ENCODE measurements at places on chromosomes 3 and 15.

- H3K4me3 ChIP-seq = no peak overlapping the region
- no peak overlapping the region for H3K27ac ChIP-seq
- H3K4me1 ChIP-seq = no peaks in the 10 kb centered on the region
- DNase-seq = no peak
- peaks cover 51% of the 10 kb centered on the region for H3K27me3 ChIP-seq
These were observed 81.9 kb downstream of the CHL1 start for GRCh38 chr3:278300-279064.

DNA sequence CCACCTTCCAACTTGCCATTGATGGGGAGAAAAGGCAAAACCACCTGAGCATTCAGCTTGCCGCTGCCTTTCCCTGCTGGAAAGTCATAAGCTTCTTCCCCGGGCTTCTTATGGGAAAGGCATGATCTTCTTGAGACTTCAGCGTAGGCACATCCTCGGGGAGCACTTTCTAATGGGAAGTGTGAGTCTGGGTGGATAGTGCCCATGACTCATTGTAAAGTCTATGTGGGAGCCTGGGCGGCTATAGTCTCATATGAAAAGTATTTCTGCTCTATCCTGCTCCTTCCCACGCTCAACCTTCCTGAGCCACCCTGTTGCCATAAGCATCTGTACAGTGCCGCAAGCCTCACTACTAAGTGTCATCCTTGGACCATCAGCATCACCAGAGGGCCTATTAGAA lies 309.9 kb upstream of the THBS1 start:
- H3K4me1 ChIP-seq = peaks cover 13% of the 10 kb centered on the region
- no peak overlapping the region for H3K27ac ChIP-seq
- no peaks in the 10 kb centered on the region for H3K36me3 ChIP-seq
- H3K27me3 ChIP-seq = no peaks in the 10 kb centered on the region
- no peak overlapping the region for H3K4me3 ChIP-seq

GRCh38 chr15:29139540-29140459 lies 129.8 kb downstream of the NSMCE3 start:
- H3K27me3 ChIP-seq = peaks cover 23% of the 10 kb centered on the region
- peak overlapping the region; percentile 57 for H3K4me3 ChIP-seq
- peaks cover 12% of the 10 kb centered on the region for H3K4me1 ChIP-seq
- no peaks in the 10 kb centered on the region for H3K36me3 ChIP-seq

DNA sequence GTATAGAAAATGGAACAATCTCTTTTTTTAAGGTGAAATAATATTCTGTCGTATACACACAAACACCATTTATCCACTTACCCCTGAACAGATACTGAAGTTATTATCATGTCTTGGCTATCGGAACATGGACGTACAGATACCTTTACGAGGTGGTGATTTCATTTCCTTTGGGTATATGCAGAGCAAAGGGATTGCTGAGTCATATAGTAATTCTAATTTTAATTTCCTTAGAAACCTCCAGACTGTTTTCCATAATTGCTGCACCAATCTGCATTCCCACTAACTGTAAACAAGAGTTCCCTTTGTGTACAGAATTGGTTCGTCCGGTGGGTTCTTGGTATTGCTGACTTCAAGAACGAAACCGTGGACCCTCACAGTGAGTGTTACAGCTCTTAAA lies 179.4 kb downstream of the SHOX2 start:
- H3K27ac ChIP-seq = no peak overlapping the region
- H3K36me3 ChIP-seq = no peaks in the 10 kb centered on the region
- DNase-seq = no peak

- H3K4me1 ChIP-seq = peaks cover 22% of the 10 kb centered on the region
- H3K4me3 ChIP-seq = no peak overlapping the region
- H3K36me3 ChIP-seq = no peaks in the 10 kb centered on the region
These were observed 519.6 kb downstream of the NTRK3 start for GRCh38 chr15:87736891-87737389.

- no peak for DNase-seq
- no peaks in the 10 kb centered on the region for H3K36me3 ChIP-seq
- H3K4me1 ChIP-seq = peaks cover 8% of the 10 kb centered on the region
- H3K27me3 ChIP-seq = peaks cover 9% of the 10 kb centered on the region
- no peak overlapping the region for H3K27ac ChIP-seq
- H3K4me3 ChIP-seq = no peak overlapping the region
These were observed 943.8 kb downstream of the VGLL3 start for GRCh38 chr3:86047161-86047560.

DNA sequence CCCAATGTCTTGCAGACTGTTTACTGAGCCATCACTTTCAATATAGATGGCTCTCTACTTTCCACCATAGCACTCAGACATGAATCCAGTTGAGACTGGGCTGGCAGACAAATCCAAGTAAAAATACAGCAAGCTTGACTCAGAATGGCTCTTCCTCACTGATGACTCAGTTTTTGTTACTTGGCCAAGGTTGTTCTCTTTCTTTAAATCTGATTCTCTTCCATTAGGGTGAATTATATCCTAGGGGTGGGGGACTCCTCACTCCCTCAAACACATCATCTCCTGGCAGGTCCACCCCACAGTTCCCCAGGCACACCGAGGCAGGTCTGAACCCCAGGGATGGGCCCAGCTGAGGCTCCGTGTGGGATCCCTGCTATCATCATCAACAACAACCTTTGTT lies 157.9 kb downstream of the MEX3B start:
- H3K36me3 ChIP-seq = peaks cover 3% of the 10 kb centered on the region
- H3K27ac ChIP-seq = no peak overlapping the region
- no peak overlapping the region for H3K4me3 ChIP-seq
- H3K27me3 ChIP-seq = no peaks in the 10 kb centered on the region

- H3K4me3 ChIP-seq = no peak overlapping the region
- no peak for DNase-seq
- H3K36me3 ChIP-seq = peaks cover 19% of the 10 kb centered on the region
- no peaks in the 10 kb centered on the region for H3K27me3 ChIP-seq
These were observed 2.0 kb downstream of the ANKRD28 start for GRCh38 chr3:15795651-15796308.

GRCh38 chr3:171028779-171029232 lies 2.3 kb upstream of the SLC2A2 start:
- no peaks in the 10 kb centered on the region for H3K4me1 ChIP-seq
- H3K27ac ChIP-seq = no peak overlapping the region
- no peak overlapping the region for H3K4me3 ChIP-seq
- no peaks in the 10 kb centered on the region for H3K36me3 ChIP-seq
- H3K27me3 ChIP-seq = peaks cover 2% of the 10 kb centered on the region

DNA sequence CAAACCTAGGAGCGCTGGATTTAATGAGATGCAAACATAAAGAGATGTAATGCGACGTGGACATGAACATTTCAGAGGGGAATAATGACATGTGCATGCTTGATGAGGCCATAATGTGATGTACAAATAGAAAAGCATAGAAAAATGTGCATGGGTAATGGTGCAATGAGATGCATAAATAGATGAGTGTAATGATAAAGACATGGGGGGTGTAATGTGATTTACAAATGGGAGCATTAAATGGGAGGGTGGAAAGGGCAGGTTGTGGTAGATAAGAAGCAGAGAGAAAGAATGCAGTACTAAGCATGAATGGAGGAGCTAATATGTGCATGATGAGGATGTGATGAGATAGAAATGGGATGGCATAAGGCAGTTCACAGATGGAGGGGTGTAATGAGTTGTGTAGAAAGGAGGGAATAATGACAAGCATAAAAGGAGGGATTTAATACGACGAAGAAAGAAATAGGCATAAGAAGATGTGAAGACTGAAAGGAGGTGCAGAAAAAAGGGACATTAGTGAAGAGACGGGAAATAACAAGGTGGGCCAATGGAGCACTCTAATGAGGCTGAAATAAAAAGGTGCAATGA lies 137.5 kb upstream of the CCNL1 start:
- no peaks in the 10 kb centered on the region for H3K27me3 ChIP-seq
- H3K4me1 ChIP-seq = peaks cover 29% of the 10 kb centered on the region
- no peak overlapping the region for H3K4me3 ChIP-seq

DNA sequence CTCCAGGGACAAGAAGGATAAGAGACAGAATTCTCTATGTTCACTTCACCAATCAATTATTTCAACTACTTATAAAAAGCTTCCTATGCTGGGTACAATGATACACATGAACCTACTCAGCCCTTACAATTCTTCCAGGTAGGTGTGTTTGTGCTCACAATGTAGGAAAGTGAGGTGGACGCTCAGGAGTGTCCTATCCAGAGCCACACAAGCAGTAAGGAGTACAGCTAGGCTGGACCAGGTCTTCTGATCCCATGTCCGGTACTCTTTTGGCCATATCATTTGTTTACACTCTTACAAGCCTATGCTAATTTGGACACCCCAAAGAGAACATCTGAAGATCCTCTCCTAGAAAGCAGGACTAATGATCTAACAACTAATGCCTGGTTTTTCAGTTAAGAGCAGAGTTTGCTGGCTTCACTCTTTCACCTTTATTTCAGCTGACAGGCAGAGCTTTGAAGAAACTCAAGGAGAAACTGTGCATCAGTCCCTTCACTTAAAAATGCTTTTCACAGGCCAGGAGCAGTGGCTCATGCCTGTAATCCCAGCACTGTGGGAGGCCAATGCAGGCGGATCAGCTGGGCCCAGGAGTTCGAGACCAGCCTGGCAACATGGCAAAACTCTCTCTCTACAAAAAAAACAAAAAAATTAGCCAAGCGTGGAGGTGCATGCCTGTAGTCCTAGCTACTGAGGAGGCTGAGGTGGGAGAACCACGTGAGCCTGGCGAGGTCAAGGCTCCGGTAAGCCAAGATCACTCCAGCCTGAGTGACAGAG lies 27.5 kb downstream of the IGF2BP2 start:
- DNase-seq = no peak
- no peaks in the 10 kb centered on the region for H3K27me3 ChIP-seq
- H3K4me3 ChIP-seq = no peak overlapping the region
- H3K36me3 ChIP-seq = peaks cover 16% of the 10 kb centered on the region
- peaks cover 25% of the 10 kb centered on the region for H3K4me1 ChIP-seq
- H3K27ac ChIP-seq = peak overlapping the region; percentile 79

GRCh38 chr15:28955160-28955992 lies 69.6 kb downstream of the APBA2 start:
- DNase-seq = peak; percentile 34
- no peak overlapping the region for H3K4me3 ChIP-seq
- H3K27me3 ChIP-seq = no peaks in the 10 kb centered on the region
- H3K27ac ChIP-seq = peak overlapping the region; percentile 9

GRCh38 chr3:196544491-196544992 lies 23.8 kb downstream of the WDR53 start:
- H3K27ac ChIP-seq = no peak overlapping the region
- peaks cover 4% of the 10 kb centered on the region for H3K27me3 ChIP-seq
- no peak for DNase-seq
- H3K36me3 ChIP-seq = no peaks in the 10 kb centered on the region
- H3K4me3 ChIP-seq = no peak overlapping the region

- no peak overlapping the region for H3K27ac ChIP-seq
- H3K36me3 ChIP-seq = no peaks in the 10 kb centered on the region
- H3K4me1 ChIP-seq = peaks cover 11% of the 10 kb centered on the region
- no peaks in the 10 kb centered on the region for H3K27me3 ChIP-seq
- DNase-seq = no peak
- no peak overlapping the region for H3K4me3 ChIP-seq
These were observed 1041.9 kb downstream of the OTOL1 start for GRCh38 chr3:162538491-162538890.

GRCh38 chr3:154250291-154250690 lies 74.0 kb downstream of the DHX36 start:
- peaks cover 24% of the 10 kb centered on the region for H3K36me3 ChIP-seq
- no peak for DNase-seq
- no peaks in the 10 kb centered on the region for H3K27me3 ChIP-seq
- no peak overlapping the region for H3K4me3 ChIP-seq
- H3K27ac ChIP-seq = no peak overlapping the region
- H3K4me1 ChIP-seq = peaks cover 8% of the 10 kb centered on the region

GRCh38 chr3:152183473-152183872 lies 85.3 kb upstream of the MBNL1 start:
- H3K27ac ChIP-seq = no peak overlapping the region
- no peak overlapping the region for H3K4me3 ChIP-seq
- DNase-seq = no peak
- peaks cover 19% of the 10 kb centered on the region for H3K4me1 ChIP-seq
- no peaks in the 10 kb centered on the region for H3K36me3 ChIP-seq

DNA sequence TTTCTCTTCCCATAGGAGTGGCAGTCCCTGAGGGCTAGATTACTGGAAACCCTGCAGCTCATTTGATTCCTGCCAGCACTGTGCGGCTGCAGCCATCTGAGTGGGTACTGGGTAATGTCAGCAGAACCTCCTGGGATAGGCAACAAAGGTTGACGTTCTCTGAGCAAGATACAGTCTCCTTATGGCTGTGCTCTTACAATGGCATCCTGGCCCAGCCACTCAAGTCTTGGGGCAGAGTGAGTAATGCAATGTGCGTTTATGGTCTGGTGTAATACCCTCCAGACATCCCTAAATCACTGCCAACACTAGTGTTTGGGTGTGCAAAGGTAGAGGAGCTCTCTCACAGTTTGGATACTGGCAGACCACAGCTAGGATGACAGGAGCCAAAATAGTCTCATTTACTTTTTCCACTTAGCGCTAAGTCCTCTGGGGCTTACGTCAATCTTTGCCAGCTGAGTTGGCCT lies 775.8 kb downstream of the ZNF385D start:
- no peak for DNase-seq
- peaks cover 16% of the 10 kb centered on the region for H3K4me1 ChIP-seq
- no peaks in the 10 kb centered on the region for H3K27me3 ChIP-seq
- H3K36me3 ChIP-seq = no peaks in the 10 kb centered on the region

- DNase-seq = no peak
These were observed 20.1 kb downstream of the KBTBD8 start for GRCh38 chr3:67018105-67018788.

- H3K36me3 ChIP-seq = no peaks in the 10 kb centered on the region
- no peak overlapping the region for H3K4me3 ChIP-seq
- H3K4me1 ChIP-seq = peaks cover 15% of the 10 kb centered on the region
These were observed 8.5 kb upstream of the OXTR start for GRCh38 chr3:8777978-8778267.

DNA sequence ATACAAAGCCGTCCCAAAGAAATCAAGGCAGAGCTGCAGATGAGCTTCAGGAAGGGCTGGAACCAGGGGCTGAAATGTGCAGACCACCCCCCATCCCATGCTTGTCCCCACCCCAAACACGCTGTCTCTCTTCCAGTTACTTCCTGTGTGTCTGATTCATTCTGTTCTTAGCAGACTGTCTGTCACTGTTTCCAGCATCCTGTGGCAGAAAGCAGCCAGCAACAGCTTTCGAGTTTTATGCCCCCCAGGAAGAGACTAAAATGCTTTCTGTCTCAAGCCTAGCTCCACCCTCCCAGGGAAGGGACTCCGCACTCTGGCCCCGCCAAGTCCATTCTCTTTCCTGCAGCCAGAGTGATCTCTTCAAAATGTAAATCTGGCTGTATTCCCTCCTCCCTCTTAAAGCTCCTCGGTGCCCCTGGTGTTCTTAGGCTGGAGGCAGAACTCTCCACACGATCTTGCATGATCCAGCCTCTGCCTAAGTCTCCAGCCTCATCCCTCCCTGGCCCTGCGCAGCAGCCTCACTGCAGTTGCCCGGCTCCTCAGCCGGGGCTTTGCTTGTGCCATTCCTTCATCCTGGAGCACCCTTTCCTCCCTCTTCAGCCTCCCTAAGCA lies 41.5 kb downstream of the HRH1 start:
- peaks cover 13% of the 10 kb centered on the region for H3K4me1 ChIP-seq
- no peak for DNase-seq
- H3K4me3 ChIP-seq = no peak overlapping the region
- H3K27ac ChIP-seq = no peak overlapping the region
- H3K27me3 ChIP-seq = peaks cover 25% of the 10 kb centered on the region
- H3K36me3 ChIP-seq = no peaks in the 10 kb centered on the region

- no peak overlapping the region for H3K4me3 ChIP-seq
- H3K4me1 ChIP-seq = peaks cover 21% of the 10 kb centered on the region
- H3K36me3 ChIP-seq = no peaks in the 10 kb centered on the region
- no peak overlapping the region for H3K27ac ChIP-seq
- H3K27me3 ChIP-seq = no peaks in the 10 kb centered on the region
These were observed 55.2 kb downstream of the IQSEC1 start for GRCh38 chr3:13018043-13018451.

All from mesothelial cell of epicardium (in vitro differentiated cells).